ENCODE measurements at places on chromosomes 3 and 15.

- DNase-seq: no peak
Measured at GRCh38 chr15:101067660-101068522, 148.7 kb downstream of the LRRK1 start.

- no peak for DNase-seq
Measured at GRCh38 chr15:99017322-99017701, 9.7 kb upstream of the PGPEP1L start.

- no peak for DNase-seq
Measured at GRCh38 chr15:63469190-63469589, 35.2 kb upstream of the USP3 start.

- no peak for DNase-seq
Measured at GRCh38 chr15:52224211-52224610, 33.0 kb upstream of the GNB5 start.

GRCh38 chr3:66729687-66730393 lies 229.0 kb upstream of the LRIG1 start:
- no peak for DNase-seq

DNA sequence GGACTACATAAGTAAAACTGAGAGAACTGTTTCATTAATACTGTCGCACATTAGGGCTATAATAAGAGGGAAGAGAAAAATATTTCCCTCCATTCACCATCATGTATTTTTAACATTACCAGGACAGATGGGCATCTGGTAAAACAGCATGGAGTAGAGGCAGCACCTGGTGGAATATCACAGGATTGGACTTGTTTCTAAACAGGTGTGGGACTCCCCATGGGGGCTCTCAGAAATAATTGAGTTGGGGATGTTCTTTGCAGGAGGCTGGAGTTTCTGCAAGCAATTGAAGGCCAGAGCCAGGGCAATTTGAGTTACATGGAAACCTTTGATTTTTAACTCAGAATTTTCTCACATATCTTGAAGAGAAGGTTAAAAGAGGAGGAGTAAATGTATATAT lies 8.4 kb upstream of the MINDY2 start:
- DNase-seq: no peak

DNA sequence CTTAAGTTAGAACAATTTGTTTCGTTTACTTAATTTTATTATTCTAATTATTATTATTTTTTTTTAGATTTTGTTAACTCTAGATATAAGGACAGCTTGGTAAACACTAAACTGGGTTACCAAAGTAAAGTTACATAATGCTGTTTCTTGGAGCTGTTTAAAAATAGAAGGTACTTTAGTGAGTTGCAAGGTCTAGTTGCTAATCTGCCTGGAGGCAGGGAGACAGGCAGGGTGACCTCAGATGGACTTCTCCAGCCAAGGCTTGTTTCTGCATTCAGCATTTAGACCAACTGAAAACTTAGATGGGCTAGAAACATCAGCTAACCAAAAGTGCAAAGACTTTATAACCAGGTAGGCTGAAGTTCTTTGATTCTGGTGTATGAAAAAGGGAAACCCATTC lies 336.4 kb upstream of the GRM7 start:
- DNase-seq: no peak

GRCh38 chr3:87625876-87626275 lies 349.5 kb upstream of the POU1F1 start:
- no peak for DNase-seq

- DNase-seq: no peak
Measured at GRCh38 chr3:156516961-156517360, 38.0 kb downstream of the SSR3 start.

DNA sequence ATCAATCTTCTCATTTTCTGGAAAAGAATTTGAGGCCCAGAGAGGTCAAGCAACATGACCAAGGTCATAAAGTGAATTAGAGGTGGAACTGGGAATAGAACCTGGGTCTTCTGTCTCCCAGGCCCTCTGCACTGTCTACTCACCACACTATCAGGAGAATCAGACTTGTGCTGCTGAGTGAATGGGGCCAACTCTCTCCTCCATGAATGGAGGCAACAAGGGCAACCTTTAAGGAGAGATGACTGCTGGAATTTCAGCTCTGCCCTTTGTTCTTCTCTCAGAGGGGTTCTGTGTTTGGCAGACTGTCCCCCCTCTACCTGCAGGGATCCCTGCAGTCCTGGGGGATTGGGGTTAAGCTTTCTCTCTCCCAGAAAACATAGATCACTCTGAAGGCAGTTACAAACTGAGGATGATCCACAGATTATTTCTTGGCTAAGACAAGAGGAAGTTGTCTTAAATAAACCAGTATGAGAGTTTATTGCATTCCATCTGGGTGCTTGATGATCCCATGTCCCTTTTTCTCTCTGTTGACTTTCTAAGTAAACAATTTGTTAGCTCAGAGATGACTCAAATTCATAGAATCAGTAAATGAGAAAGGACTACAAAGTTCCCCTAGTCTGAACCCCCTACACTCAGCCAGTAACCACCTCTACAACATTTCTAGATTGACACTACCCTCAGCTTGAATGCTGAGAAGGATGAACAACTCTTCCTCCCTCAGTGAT lies 99.0 kb upstream of the LIPC start:
- no peak for DNase-seq

DNA sequence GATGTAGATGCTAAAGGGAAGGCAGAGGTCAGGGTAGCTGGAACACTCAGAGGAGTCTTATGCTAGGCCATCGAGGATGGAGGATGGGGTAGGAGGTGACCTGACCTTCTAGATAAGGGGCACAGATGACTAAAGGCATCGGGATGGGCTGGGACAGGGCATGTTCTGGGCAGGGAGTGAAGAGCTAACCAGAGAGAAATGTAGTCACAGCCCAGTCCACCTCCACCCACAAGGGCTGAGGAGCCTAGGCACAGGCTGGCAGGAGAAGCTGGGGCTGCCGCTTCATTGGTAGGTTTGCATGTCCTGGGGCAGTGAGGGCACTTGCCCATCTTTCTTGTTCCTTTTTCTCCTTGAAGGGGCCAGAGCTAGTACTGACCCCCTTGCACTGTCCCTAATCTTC lies 12.6 kb downstream of the CLK3 start:
- DNase-seq: no peak

DNA sequence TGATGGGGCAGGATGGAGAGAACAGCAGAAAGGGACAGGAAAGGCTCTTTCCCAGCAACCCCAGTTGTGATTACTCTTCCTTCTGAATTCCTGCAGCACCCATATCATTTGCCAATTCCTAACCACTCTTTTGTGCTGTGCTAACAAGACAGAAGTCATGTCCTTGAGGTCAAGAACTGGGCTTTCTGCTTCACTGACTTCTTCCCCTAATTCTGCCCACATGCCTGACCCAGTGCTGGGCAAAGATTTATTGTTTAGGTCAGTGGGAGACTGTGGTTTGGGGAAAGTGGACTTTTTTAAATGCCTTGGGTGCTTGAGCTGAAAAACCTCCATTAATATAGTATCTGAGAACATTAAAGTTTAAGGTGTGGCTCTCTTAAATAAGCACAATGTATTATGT lies 4.2 kb upstream of the EFCAB12 start:
- no peak for DNase-seq

Data from CD4-positive, alpha-beta T cell treated with Interferon gamma for 1 hour (primary cell).